Activated CD8-positive, alpha-beta memory T cell treated with anti-CD3 and anti-CD28 coated beads for 4 hours (primary cell): ENCODE measurements at places on chromosomes 12 and 14.

- no peak for DNase-seq
These were observed 248.8 kb downstream of the ANO6 start for GRCh38 chr12:45464699-45465098.

- DNase-seq, result no peak
These were observed 6.1 kb upstream of the PRKAB1 start for GRCh38 chr12:119661882-119662281.

GRCh38 chr14:87975636-87976035 lies 17.3 kb downstream of the GALC start:
- DNase-seq, result no peak

- DNase-seq, result no peak
These were observed 390.2 kb downstream of the SOX5 start for GRCh38 chr12:23559268-23559753.

DNA sequence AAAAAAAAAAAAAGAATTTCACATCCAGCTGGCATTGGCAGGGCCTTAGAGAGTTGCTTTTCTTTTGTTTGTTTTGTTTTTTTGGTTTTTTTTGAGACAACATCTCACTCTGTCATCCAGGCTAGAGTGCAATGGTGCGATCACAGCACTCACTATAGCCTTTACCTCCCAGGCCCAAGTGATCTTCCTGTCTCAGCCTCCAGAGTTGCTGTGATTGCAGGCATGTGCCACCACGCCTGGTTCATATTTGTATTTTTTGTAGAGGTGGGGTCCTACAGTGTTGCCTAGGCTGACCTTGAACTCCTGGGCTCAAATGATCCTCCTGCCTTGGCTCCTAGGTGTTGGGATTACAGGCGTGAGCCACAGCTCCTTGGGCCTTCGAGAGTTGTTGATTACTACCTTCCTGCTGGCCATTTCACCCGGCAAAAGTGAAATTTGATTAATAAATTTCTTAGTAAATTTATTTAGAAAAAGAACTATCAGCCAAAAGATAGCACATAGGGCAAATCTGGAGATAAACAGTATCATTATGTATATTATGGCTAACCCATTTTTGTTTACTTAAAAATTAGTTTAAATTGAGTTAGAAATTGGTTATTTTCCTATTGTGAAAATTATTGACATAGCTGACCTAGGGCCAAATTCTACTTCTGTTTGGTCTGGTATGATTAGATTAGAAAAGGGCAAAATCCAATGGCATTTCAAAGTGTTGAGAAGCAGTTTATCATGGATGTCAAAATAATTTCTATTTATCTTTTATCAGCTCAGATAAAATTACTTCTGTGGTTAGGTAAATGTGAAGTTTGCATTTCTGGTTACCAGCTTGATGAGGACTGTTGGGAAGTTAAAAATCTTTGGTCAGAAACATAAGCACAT lies 12.6 kb downstream of the ACTR6 start:
- no peak for DNase-seq

DNA sequence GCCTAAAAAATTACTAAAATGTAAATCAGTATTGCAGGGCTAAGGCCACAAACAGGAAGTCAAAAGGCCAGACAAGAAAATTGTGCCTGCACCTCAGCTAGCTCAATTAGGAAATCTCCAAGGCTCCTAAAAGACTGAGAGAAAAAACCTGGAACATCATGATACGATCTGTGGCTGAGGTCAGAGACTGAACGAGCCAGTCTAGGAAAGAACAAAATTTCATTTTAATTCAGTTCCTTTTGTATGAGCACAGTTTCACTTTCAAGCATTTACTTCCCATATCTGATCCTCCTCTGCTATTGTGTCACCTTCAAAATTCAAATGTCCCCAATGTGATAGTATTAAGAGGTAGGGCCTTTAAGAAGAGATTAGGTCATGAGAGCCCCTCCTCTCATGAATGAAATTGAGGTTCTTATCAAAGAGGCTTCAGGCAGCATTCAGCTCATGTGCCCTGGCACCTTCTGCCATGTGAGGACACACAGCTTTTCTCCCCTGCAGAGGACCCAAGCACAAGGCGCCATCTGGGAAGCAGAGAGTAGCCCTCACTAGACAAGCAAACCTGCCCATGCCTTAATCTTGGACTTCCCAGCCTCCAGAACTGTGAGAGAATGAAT lies 14.8 kb downstream of the PRKAB1 start:
- no peak for DNase-seq

GRCh38 chr12:45166056-45166455 lies 49.8 kb upstream of the ANO6 start:
- no peak for DNase-seq

DNA sequence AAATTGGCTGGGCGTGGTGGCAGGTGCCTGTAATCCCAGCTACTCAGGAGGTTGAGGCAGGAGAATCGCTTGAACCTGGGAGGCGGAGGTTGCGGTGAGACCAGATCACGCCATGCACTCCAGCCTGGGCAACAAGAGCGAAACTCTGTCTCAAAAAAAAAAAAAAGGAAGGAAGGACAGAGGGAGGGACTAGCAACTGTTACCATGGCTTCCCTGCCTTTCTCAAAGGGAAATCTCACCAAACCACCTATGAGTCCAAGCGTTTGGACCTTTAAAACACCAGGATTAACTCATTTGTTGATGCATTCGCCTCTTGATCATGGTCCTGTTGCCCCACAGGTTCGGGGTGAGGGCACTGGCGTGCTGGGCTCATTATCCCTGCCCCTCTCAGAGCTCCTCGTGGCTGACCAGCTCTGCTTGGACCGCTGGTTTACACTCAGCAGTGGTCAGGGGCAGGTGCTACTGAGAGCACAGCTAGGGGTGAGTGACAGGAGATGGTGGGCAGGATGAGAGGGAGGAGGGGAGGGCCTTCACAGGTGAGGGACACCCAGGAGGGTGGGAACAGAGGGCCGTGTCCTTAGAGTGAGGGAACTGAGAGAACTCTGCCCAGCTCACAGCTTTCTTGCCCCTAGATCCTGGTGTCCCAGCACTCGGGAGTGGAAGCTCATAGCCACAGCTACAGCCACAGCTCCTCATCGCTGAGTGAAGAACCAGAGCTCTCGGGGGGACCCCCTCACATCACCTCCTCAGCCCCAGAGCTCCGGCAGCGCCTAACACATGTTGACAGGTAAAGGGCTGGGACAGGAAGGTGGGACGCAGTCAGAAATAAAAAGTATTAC lies 10.2 kb upstream of the MYL6B start:
- DNase-seq, result no peak

DNA sequence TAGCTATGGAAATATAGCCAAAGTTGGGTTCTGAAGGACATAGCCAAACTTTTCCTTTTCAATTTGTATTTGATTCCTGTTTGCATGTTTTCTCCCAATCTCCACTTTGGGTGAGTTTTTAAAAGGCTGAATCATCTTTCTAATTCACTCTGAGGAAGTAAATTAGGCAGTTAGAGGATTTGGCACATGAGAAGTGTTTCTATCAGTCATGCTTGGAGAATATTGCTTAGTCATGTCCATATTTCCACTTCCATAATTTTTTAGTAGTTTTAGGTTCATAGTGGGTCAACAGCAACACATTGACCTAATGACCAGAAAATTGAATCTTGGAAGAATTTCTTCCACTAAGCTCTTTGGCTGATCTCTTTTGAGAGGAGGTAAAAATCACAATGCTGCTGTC lies 21.8 kb downstream of the IRAK3 start:
- no peak for DNase-seq

DNA sequence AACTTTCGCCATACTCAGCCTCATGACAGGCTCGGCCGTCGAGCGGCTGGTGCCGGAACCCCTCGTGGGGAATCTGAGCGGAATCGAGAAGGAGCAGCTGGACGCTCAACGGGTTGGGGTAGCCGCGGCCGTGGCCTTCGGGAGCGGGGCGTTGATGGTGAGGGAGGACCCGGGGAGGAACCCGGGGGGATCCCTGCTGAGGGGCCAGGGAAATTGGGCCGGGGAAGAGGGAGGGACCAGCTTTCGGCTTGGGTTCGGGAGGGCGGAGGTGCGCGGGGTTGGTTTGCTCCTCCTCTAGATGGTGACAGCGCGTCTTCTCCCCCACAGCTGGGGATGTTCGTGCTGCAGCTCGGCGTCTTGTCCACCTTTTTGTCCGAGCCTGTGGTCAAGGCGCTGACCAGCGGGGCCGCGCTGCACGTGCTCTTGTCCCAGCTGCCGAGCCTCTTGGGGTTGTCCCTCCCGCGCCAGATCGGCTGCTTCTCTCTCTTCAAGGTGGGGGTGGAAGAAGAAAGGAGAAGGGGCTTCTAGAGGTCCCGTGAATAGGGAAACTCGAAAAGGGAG lies 9.8 kb downstream of the ARHGEF25 start:
- no peak for DNase-seq

DNA sequence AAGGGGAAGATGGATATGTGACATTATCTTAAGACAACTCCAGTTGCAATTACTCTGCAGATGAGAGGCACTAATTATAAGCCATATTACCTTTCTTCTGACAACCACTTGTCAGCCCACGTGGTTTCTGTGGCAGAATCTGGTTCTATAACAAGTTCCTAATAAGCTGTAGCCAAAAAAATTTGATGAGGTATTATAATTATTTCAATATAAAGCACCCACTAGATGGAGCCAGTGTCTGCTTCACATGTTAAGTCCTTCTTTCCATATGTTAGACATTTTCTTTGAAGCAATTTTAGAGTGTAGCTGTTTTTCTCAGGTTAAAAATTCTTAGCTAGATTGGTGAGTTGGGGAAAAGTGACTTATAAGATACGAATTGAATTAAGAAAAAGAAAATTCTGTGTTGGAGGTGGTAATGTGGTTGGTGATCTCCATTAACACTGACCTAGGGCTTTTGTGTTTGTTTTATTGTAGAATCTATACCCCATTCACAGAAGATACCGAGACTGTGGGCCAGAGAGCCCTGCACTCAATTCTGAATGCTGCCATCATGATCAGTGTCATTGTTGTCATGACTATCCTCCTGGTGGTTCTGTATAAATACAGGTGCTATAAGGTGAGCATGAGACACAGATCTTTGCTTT lies 36.9 kb downstream of the PSEN1 start:
- no peak for DNase-seq

DNA sequence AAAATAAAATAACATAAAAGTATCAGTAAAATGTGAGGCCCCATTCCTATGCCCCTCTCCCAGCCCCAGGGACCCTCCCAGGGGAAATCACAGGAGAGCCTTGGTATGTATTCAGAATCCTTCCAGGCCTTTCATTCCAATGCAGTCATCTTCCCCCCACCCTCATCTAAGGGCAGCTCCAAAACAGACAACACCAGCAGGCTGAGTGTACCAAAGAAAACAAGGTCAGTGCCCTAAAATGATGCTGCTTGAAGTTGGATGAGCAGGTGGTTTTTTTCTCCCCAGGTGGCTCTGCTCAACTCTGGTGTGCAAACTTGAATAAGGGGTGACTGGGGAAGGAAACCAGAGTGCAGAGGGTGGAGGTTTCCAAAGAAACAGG lies 56.2 kb downstream of the TSPAN9 start:
- DNase-seq, result no peak

DNA sequence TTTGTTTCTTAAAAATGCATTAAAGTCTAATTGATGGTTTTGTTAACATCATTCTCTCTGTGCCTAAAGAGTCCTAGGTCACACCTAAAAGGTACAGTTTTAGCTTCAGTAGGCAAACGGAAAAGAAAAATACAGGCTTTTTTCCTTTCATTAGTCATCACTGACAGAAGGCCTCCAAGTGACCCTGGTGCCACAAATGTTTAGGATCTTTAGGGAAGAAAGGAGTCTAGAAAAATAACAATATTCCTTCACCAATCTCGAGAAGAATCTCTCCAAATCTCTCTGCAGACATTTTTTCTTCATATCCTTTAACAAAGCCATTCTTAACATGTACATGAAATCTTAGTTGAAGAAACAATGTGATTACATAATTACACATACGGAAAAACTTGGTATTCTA lies 2.0 kb downstream of the DENND5B start:
- no peak for DNase-seq

DNA sequence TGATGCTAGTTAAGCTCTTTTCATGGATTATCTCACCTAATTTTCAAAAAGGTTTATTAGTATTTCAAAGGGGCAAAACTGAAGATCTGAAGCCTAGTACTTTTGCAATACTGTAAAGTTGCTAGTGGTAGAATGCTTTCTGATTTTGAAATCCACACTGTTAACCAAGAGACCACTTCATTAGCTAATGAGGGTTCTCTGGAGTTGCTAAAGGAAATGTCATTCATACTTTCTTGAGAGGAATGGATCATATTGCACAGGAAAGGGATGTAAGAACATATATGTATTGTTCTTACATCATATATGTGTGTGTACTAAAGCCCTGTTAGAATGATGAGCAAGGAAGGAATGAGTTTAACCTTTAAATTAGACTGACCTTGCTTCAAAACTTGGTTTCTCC lies 39.0 kb upstream of the LDHB start:
- DNase-seq, result no peak

DNA sequence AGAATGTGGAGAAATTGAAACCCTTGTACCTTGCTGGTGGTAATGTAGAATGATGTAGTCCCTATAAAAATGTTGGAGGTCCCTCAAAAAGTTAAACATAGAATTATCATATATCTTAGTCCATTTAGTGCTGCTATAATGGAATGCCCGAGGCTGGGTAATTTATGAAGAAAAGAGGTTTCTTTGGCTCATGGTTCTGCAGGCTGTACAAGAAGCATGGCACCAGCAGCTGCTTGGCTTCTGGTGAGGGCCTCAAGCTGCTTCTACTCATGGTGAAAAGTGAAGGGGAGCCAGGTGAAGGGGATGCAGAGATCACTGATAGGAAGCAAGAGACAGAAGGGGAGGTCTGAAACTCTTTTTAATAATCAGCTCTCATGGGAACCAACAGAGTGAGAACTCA lies 233.9 kb downstream of the ADGRD1 start:
- DNase-seq, result no peak

- DNase-seq, result no peak
These were observed 139.0 kb downstream of the SMOC1 start for GRCh38 chr14:70018230-70018629.

- no peak for DNase-seq
These were observed 38.8 kb downstream of the CBX5 start for GRCh38 chr12:54240971-54241588.

- no peak for DNase-seq
These were observed 28.4 kb downstream of the DIP2B start for GRCh38 chr12:50533203-50533584.
